NCI-H2107 (cell line): ENCODE measurements at places on chromosomes 2 and 18.

DNA sequence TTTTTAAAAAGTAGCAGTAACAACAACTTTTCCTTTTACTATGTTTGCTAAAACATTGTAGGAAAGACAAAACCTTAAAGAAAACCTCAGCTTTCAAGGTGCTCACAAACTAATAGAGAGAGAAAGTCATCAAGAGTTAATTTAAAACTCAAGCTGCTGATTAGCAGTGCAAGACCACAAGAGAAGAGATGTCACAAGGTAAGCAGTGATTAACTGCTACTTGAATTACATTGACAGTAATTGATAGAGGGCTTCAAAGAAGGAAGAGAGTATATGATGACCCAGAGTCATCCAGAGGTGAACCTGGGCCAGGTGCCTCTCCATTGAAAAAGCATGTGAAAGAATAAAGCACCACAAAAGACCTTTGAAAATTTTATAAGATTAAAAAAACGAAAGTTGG is 939.6 kb upstream of the CNTNAP5 start:
- no peak for DNase-seq

DNA sequence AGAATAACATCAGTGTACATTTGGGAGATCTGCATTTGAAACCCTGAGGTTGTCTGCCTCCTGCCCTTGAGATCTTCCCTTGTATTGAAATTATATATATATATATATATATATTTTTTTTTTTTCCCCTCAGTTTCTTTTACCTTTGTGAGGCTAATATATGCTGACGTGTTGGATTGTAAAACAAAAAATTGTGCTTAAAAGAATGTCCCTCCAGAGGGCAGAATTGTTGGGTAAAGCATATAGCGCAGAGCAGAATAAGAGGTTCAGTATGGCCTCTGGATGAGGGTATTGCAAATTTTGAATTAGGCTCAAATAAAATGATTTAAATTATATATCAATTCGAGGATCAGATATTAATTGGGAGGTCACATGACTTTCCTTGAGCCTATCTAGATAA is 12.4 kb downstream of the NABP1 start:
- no peak for DNase-seq

GRCh38 chr2:201959626-201960025 is 74.0 kb upstream of the FZD7 start:
- no peak for DNase-seq

DNA sequence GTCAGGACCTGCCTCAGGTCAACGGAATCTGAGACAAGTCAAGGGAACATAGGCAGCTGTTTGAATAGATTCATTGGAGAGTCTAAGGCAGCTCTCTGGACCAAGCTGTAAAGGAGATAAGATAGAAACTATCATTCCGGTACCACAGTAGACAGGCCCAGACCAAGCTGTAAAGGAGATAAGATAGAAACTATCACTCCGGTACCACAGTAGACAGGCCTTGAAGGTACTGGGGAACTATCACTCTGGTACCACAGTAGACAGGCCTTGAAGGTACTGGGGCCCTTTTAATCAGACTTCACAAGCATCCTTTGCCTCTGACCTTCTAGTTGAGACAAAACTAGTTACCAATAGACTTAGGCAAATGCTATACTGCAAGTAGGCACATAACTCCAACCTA is 346.1 kb downstream of the DCDC2C start:
- no peak for DNase-seq

DNA sequence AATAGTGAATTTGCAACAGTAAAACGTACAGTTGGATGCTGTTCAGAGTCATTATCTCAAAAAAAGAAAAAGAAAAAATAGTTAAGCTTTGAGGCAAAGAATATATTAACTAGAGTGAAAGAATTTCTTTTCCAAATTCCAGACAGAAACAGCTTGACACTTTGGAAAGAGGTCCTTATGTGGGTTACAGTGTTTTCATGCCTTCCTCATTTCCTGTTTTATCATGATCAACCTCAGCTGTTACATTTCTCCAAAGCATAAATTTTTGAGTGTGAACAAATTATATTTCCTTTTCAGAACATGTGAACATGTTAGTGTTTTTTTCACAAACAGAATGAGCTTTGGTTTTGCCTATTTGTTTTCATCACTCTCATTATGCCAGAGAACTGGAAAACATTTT is 13.6 kb downstream of the FRZB start:
- DNase-seq: no peak

- DNase-seq: no peak
These were observed 135.3 kb upstream of the SLC1A4 start for GRCh38 chr2:64853894-64854293.

DNA sequence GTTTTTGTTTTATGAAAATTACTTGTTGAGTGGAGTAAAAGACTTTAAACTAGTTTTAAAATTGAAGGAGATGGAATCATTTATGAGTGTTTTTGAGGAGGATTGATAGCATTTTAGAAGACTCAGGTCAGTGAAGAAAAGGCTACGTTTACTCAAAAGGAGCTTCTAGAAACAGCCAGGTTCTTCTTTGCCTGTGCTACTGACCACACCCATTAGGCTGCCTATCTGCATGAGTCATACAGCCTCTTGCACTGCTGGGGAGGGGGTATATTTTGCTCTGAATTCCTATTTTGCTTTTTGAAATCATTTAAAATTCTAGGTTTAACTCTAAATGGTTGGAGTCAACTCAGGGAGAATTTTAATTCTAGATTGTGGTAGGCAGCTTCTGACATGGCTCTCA is 22.3 kb downstream of the EFEMP1 start:
- no peak for DNase-seq

DNA sequence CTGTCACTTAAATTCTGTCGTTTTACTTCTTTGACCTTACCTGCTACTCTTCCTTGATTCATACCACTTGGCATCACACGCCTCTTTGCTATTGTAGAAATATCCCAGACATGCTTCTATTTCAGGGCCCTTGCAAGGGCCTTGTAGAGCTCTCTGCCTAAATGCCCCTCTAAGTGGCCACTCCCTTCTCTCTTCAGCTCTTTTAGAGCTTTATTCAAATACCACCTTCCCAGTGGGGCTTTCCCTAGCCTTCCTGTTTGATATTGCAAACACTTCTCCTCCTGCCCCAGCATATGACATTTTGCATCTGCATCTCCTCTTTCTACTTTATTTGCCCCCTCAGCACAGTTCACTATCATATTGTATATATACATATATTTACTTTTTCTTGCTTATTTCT is 54.0 kb downstream of the PELI1 start:
- DNase-seq: no peak
